ENCODE measurements at places on chromosomes 6 and 20.

- DNase-seq = no peak
Measured at GRCh38 chr6:163773646-163774045, 359.1 kb downstream of the QKI start.

DNA sequence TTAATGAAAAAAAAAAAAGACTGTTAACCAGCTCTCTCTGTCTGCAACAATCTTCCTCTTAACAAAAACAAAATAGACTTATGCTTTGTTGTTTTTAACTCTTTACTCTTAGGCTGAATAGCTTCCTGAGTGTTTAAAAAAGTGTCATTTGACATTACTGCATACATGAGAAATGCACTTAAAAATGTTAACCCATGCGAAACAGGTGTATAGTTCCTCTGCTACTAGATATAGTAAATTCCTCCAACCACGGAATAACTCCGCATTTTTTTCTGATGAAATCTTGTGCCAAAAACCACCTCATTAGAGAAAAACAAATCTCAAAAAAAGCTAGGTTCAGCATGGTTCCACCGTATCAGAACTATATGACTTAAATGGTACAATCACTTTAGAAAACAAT, 426.0 kb downstream of the ADGRB3 start:
- DNase-seq = no peak

- DNase-seq = no peak
Measured at GRCh38 chr6:16505711-16506357, 255.4 kb downstream of the ATXN1 start.

DNA sequence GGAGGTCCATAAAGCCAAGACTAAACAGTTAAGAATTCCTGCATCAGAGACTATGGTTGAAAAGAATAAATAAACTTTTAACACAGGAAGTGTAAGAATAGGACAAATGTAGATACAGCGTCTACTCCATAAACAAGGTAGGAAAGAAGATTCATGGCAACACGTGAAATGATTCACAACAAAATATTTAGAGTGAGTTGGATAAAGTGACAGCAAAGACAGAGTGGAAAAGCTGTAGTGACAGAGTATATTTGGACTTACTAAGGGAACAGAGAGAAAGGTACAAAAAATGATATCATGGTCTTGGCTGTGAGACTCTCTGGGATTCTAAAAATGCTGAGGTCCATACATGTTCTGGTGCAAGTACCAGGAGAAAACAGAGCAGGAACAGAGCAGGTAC, 21.9 kb upstream of the KIAA0408 start:
- no peak for DNase-seq

DNA sequence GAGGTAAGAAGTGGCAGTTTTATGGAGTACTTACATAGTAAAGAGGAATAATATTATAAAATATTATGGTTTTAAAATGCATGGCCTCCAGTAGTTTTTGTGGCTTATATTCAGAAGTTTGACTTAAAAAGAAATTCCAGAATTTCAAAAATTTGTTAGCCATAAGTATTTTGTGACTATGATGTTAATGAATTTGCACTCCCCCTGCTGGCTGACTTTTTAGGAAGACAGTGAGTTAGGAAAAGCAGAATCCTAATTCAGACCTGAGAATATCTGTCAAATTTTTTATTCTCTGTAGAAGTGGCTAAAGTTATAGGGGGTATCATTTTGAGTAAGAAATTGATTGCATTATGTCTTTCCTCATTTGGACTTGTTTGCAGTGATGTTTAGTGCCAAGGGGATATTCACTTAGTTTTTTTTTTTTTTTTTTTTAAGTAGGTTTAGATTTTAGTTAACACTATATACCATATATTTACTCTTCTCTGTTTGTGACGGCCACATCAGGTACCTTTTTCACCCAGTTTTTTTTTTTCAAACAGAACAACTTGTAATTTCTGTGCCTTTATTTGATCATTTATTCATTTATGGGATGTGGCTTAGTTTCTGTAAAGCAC, 40.8 kb downstream of the ZFAND3 start:
- no peak for DNase-seq

DNA sequence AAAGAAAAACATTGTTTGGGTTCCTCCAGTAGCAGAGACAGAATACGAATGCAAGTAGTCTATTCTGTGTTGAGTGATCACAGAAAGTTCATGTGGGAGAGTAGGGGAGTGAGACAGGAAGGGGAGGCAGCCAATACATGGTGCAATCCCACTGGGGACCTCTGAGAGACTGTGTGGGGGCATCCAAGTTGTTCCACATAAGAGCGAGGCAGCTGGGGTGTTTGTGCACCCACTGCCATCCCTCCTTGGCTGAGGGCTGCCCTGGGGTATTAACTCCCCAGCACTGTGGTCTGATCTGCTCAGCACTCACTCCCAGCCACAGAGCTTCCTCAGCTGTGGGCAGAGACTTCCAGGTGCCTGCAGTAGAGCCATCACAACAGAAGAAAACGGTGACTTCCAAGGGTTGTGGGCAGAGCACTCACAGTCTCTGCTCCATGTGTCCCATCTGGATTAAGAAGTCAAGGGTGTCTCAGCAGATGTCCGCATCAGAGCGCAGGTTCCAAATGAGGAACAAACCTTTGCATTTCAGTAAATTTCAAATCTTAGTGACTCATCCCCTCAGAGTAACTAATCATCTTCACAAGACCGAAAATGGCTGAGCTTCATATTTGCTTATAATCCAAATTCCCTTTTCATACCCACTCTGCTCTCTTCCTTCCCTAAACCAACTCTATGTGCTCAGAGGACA, 101.9 kb upstream of the NAA20 start:
- DNase-seq = no peak

DNA sequence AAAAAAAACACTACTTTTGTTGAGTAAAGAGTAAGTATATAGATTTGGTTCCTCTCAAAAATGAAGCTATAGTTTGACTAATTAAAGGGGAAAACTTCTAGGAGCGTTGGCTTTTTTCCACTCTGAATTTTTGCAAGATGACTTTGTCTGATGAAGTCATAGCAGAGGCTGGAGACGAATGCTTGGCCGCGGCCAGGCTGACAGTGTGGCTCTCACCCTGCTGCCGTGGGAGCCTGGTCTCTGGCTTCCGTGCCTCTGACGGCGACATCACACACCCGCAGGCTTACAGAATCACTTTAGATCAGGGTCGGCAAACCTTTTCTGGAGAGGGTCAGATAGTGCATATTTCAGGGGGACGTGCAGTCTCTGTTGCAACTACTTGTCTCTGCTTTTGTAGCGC, 145.0 kb downstream of the PHACTR3 start:
- no peak for DNase-seq

DNA sequence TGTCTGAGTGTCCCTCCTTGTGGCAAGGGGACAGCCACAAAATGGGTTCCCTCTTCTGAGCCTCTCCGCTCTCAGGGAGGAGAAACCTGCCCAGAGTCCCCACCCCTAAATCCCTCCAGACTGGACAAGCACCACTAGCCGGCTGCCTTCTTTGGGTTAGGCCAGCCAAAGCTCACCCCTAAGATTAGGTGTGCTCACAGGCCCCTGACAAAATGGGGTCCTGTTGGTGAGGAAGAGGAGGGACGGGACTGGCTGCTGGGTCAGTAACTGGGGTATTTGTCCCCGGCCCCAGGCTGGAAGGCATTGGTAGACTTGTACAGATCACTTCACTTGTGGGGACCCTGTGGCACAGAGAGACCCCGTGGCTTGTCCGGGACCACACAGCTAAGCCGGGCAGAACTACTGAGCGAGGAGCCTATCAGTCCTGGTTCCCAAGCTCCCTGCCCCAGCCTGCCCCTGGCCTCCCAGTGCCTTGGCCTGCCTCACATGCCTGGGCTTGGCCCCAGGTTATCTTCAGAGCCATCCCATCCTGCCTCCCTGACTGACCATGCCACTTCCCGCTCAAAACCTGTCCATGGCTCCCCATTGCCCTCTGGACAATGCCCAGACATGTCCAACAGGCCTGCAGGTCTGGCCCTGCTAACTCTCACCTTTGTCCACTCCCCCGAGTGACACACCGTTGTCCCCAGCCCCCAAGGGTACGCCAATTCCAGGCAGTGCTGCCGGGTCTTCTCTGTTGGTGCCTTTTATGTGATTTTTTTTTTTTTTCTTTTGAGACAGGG, 10.5 kb upstream of the AVP start:
- DNase-seq = no peak

GRCh38 chr20:8515810-8516435, 383.9 kb downstream of the PLCB1 start:
- no peak for DNase-seq

DNA sequence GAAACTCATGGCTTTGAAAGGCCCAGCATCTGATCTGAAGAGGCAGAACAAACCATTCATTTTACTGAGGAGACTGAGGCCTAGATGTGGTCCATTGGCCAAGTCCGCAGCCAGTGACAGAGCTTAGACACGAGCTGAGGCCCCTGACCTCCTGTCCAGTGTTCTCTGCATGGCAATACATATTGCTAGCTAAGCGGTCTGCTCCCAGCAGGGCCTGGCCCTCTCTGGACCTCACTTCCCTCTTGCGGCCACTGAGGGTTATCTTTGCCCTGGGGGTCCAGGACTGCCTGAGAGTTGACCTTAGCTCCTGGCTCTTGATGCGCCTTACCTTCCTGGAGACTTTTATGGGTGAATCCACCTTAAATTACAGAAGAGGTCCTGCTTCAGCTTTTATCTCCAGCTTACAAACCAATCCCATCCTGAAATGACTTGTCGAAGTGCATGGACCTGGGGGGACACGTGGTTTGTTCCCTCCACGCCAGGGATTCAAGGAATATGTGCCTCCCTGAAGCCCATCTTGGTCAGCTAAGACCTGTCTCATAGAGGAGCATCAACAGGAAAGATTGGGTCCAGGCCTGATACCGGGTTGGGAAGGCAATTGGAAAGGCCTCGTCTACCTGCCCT, 75.6 kb downstream of the CNBD2 start:
- no peak for DNase-seq

DNA sequence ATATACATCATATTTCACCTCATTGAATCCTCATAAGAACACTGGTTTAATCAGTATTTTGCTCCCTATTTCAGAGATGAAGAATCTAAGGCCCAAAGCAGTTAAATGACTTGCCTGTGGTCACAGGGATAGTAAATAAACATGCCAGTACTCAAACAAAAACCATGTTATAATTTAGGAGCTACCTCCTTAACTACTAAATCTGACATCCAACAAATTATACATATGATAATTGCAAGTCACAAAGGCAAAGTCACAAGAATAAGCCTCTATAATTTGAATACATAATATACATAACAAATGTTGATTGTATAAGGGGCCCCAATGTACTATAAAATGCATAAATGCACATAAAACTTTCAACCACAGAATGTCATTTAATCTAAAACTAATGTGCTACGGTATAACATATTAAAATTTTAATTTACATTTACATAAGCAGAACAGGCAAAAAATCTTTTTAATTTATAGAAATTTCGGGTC, 157.4 kb upstream of the SLC22A16 start:
- DNase-seq = no peak

DNA sequence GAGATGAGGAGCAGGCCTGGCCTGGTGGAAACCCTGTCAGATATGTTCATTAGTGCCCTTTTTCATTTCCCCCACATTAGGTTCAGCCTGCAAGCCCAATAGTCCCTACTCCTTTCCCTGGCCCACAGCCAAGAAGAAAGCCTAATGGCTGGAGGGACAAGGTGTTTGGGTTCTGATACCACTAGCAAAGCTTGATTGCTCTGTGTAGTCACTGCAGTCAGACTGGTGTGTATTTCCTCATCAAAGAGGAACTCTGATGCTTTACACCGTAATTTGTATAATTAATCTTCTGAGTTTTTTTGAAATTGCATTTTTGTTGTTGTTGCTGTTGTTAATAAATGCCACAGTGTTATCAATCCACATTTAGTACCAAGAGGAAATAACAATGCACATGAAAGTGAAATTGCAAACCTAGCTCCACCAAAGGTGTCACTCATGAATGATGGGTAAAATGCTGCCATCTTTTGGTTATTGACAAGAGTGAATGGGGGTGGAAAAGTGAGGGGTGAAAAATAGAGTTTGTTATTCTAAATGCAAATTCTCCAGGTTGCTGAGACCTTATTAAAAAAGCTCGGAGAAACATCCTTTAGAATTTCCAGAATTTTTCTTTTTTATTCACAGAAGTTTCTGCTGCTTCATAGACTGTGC, 320.2 kb upstream of the POU3F2 start:
- no peak for DNase-seq

- DNase-seq = no peak
Measured at GRCh38 chr6:131924881-131925474, 26.2 kb downstream of the CCN2 start.

DNA sequence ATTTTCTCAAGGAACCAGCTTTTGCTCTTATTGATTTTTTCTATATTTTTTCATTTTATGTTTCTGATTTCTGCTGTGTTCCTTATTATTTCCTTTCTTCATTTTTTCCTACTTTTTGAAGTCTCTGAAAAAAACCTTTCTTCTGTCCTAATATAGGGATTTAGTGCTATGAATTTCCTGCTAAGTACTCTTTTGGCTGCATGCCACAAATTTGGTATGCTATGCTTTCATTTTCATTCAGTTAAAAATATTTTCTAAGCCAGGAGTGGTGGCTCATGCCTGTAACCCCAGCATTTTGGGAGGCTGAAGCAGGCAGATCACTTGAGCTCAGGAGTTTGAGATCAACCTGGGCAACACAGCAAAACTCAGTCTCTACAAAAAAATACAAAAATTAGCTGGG, 30.6 kb downstream of the SIRPD start:
- no peak for DNase-seq

- peak; percentile 15 for DNase-seq
Measured at GRCh38 chr6:72140795-72141194, 254.4 kb downstream of the RIMS1 start.

GRCh38 chr6:45472382-45472781, 94.6 kb upstream of the SUPT3H start:
- no peak for DNase-seq

- DNase-seq = no peak
Measured at GRCh38 chr6:126156973-126157372, 170.6 kb downstream of the TRMT11 start.

DNA sequence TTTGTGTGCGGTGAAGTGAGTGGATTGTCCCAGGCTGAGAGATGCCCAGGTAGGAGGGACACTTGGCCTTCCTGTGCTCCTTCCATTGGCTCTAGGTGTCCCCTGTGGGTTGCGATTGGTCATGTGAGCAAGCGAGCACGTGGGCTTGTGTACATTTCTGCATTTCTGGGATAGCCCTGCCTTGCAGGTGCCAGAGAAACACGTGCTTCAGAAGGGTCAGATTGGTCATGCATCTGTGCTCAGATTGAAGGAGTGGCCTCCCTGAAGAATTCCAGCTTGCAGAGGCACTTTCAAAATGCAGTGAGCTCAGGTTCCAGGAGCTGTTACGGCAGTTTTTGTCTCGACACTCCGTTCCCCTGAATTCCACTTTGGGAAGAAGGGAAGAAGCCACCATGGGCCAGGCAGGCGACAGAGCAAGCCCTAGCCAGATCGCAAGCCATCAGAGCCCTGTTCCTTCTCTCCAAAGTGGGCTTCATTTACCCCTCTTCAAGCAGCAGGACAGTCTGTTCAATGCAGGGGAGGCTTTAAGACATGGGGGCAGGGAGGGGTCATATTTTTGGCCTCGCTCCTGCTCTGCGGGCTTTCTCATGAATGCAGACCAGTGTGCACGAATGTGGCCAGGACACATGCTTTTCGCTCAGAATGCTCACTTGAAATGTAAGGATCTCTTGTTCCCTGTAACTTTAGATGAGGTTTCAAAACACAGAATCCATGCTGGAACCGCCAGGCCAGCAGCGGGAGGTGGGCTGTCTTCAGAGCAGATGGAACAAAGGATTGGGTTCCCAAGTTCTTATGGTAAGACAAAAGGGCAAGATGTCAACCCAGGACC, 78.6 kb upstream of the AKAP12 start:
- no peak for DNase-seq
